Large intestine (tissue), 12 donors: ENCODE measurements at places on chromosomes 5 and 9. TPM values are rescaled to one million over a fixed set of nuclear protein-coding genes. Genes with fewer than 3 reads are reported as not detected.

DNA sequence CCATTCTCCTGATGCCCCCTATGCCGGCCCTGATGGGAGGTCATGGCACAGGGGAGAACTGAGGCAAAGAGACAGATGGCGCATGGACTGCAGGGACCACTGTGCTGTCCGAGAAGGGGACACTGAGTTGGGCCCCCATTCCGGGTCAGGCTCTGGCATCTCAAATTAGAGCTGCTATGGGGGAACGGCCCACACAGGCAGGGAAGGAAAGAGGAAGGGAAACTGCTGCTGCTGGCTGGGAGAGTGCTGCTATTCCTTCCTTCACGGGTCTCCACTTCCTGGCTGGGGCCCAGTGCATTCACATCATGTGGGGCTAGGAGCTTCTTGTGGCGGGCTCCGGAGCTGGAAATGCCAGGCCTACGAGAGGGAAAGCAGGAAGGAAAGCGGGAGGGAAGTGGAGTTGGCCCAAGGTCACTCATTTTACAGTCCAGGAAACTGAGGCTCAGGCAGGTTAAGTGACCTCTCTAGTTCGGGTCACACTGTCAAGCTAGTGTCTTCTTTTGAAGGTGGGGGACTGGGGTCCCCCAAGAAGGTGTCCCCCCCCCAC, 1.3 kb upstream of the CARD19 start:
- DNase-seq: peak; percentile 19

- no peak for DNase-seq
These were observed 46.0 kb downstream of the NXNL2 start for GRCh38 chr9:88580961-88581360.

The MLANA gene
- 0.54 TPM for polyA plus RNA-seq

The SPATA31D3 gene
- polyA plus RNA-seq: not detected
